ENCODE measurements at places on chromosomes 5 and 9. TPM values are rescaled to one million over a fixed set of nuclear protein-coding genes. Genes with fewer than 3 reads are reported as not detected.

DNA sequence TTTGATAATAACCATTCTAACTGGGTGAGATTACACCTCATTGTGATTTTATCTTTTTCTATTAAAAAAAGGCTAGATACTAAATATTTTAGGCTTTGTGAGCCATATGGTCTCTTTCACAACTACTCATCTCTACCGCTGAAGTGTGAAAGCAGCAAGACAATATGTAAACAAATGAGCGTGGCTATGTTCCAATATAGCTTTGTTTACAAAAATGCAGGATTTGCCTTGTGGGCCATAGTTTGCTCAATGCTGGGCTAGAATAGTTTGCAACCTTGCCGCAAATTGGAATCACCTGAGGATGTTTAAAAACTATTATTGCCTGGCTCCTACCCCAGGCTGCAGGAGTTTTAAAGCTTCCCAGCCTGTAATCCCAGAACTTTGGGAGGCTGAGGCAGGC is 10.2 kb upstream of the GPR150 start:
- DNase-seq: no peak

GRCh38 chr5:78607864-78608263 is 40.7 kb downstream of the LHFPL2 start:
- no peak for DNase-seq

DNA sequence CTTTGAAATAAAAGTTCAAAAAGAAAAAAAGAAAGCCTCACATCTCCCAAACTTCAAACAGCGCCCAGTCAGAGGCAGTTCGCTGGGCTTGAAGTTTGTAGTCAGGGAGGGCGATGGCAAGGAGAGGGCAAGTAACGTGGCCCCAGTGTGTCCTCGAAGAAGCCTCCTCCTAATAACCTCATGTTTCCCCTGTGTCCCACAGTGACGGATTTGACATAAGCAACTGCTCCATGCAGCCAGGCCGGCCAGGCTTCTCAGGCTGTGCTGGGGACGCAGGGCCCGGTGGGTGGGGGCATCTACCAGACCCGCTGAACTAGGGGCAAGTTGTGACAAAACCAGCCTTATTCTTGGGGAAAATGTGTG is 172.2 kb downstream of the ERCC6L2 start:
- DNase-seq: no peak

DNA sequence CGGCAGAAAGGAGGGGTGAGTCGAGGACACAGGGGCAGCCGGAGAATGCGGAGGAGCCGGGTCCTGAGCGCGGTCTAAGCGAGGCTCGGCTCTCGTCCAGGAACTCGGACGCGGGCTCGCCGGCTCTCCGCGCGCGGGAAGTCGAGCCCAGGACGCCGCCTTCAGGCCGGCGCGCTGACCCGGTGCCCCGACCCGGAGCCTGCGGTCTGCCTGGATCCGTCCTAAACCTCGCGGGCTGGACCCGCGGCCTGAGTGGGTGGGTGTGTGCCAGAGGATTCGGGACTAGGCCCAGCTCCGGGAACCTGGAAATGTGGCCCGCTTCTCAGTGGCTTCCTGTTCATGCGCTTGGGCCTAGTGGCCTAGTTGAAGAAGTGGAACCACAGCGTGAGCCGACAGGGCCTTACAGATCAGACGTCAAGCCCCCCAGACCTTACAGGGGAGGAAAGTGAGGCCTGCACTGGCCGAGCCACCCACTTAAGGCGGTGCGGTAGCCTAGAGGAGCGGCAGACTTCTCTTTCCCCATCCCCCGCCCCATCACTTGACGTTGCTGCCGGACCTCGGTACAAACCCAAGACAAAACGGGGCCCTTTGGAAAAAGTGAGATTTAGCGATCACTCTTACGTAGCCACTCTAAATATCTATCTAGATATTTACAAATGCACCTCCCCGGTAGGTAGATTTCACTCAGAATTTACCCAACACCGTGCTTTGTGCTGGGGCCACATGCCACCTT is 1.2 kb downstream of the CDKN2B-AS1 start:
- no peak for DNase-seq

DNA sequence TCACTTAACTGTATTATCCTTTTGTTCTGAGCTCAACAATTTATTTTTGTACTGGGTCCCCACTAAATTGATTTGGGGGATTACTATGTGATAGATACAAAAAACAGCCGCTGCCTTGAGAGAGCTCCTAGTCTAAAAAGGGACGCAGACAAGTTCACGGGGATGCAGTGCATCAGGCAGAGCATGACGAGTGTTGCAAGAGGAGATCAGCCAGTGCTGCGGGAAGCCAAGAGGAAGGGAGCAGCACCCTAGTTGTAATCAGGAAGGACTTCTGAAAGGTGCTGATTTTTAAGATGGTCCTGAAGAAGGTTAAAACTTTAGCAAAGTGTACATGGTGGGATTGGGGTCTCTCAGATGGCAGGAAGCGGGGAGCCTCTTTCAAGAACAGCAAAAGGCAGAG is 15.8 kb downstream of the GALNT10 start:
- DNase-seq: no peak

- no peak for DNase-seq
These were observed 235.5 kb upstream of the ACTBL2 start for GRCh38 chr5:57718155-57718554.

DNA sequence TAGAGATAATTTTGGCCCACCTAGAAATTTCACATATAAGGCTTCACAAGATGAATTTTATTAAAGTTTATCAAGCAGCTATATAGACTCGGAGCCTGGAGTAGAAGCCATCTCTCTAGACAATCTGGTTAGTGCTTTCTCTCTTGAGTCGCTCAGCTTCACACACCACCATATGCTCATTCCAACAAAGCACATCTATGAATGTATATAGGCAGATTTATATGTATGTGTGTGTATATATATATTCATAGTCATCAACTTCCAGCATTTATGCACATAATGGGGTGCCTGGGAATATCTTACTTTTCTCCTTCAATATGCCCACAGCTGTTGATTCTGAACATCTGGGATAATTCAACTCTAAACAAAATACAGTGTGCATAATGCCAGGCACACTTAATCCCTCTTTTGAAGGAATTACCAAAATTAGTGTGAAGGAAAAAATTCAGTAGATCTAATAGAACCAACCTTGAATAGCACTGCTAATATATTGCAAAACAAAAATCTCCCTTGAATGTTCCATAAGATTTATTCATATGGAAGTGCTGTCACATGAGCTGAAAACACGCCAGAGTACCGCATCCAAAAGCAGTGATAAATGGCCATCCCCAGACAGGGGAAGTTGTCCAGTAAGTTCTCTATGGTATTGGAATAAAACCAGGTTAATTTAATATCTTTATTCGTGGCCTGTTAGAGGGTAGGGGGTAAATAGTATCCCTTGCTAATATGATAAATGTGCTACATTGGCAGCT is 56.0 kb upstream of the MOCS2 start:
- no peak for DNase-seq

GRCh38 chr5:148465381-148466235 is 81.8 kb downstream of the FBXO38 start:
- no peak for DNase-seq

- DNase-seq: no peak
These were observed 164.8 kb downstream of the EFNA5 start for GRCh38 chr5:107505763-107506534.

DNA sequence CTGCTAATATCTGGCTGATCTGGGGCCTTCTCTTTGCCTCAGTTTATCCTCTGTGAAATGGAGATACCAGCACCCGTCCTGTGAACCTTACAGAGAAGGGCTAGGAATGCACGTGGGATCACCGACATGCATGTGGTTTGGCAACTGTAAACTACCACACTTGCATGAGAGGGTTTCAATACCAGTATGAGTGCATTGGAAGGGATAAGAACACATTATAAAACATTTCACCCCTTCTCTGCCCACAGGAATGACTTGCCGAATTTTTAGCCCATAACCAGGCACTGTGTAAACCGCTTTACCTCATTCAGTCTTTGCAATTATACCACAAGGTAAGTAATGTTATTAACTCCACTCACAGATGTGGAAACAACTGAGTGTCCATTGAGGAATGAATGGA is 8.9 kb upstream of the RAB14 start:
- no peak for DNase-seq

GRCh38 chr9:92897323-92897722 is 19.5 kb upstream of the ZNF484 start:
- no peak for DNase-seq

DNA sequence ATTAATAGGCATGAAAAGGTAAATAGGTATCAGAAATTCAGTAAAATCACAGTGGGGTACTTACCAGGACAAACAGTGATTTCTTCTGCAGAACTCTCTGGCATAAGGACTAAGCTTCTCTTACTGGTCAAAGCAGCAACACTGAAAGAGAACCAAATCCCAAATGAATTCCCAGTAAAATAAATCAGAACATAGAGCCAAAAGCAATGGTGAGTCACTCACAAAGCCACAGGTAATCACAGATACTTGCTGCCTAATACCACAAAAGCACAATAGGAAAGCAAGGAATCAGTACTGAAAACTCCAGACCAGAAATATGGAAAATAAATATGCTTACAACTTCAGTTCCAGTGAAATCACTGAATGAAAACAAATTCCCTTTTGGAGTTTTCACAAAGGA is 50.7 kb downstream of the UIMC1 start:
- DNase-seq: no peak

GRCh38 chr5:149622466-149622865 is 41.2 kb downstream of the ARHGEF37 start:
- DNase-seq: no peak

- DNase-seq: no peak
These were observed 119.9 kb upstream of the BOD1 start for GRCh38 chr5:173736374-173736773.

GRCh38 chr5:151405334-151406160 is 41.9 kb upstream of the SLC36A1 start:
- no peak for DNase-seq

DNA sequence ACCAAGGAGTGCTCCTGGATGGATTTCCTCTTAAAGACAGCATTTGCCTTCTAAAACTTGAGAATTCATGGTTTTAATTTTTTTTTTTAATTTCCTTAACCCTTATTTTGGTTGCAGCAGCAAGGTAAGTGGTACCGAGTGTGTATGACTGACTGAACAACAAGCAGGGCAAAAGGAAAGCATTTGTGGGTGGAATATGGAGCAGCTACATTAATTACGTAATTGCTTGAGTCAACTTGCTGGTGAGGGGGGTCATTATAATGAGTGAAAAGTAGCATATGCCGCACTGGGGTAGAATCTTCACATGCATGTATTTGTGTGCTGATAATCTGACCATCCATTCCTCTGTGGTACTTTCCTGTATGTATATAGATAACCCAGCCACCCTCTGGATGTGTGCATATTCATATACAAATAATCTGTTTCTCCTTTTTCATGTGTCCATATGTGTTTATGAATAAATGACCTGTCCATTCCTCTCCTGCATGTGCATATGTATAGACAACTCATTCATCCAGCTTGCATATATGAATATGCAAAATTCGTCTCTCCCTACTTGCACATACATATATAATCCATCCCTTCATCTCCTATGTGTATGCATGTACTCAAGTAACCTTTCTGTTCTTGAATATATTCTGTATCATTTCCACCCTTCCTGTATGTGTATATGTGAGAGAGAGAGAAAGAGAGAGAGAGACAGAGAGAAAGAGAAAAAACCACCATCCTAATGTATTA is 147.5 kb upstream of the RUSC2 start:
- DNase-seq: no peak

DNA sequence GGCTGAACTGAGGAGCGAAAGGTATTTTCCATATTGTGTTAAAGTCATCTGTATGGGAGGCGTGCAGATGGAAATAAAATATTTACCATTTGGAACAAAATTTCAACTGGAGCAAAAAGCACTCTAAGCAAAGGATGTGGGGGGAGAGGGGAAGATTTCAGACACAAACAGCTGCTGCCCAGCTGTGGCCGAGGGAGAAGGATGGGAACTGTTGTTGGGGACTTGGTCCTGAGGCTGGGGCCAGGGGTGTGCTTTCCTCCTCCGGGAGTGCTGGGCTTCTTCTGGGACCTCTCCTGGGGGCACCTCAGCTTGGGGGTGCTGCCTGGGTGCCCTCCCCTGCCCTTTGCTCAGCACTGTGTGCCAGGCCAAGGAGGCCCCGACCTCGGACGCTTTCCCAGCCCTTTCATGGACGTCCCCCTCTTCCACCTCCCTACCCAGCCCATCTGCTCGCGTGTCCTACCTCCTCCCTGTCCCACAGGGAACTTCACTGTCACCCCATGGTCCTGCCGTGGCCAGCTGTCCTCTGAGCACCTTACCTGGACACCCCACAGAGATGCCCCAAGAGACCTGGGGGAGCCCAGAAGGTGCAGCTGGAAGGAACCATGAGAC is 101.9 kb upstream of the COL5A1 start:
- no peak for DNase-seq

DNA sequence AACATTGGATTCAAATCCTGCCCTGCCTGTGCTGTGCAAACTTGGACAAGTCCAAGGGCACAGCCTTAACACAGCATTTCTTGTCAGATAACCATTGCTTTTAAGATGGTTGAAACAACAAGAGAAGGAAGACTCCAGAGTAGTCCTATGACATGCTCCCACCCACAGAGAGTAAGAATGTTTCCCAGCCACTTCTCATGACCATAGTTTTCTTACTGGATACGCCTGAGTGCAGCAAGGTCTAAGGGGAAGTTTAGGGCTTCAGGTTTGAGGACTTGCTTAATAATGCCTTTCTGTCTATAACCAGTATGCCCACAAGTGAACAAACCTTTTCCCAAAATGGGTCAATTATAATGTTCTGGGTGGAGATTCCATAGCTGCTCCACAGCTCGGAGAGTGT is 126.4 kb downstream of the SLF1 start:
- DNase-seq: no peak

DNA sequence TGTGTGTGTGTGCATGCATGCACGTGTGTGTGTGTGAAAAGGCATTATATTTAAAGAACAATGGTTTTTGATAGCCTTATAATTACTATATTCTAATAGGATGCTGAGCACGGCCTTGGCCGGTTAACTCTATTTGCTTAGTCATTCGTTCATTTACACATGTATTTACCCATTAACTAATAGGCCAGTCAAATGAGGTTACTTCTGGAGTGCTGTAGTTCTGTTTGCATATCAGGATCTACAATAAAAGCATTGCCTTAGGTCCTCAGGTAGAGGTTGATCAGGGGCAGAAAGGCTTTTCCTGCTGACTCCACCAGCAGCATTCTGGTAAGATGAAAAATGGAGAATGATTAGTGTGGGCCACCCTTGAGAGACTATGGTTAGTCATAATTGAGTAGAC is 219.0 kb downstream of the COMMD10 start:
- no peak for DNase-seq

FKTN gene
- 24.8 TPM for polyA plus RNA-seq

MAN1B1 gene
- polyA plus RNA-seq: 43.6 TPM

IL9 gene
- polyA plus RNA-seq: not detected

LCNL1 gene
- polyA plus RNA-seq: 0.03 TPM

CA9 gene
- polyA plus RNA-seq: 0.60 TPM

TLX3 gene
- not detected for polyA plus RNA-seq

FOXD4L4 gene
- polyA plus RNA-seq: not detected

SLC45A2 gene
- polyA plus RNA-seq: 0.47 TPM

CCNO gene
- 5.8 TPM for polyA plus RNA-seq

IFNA2 gene
- not detected for polyA plus RNA-seq

PCDHB7 gene
- polyA plus RNA-seq: 5.3 TPM

DMRTA1 gene
- 2.5 TPM for polyA plus RNA-seq

LCP2 gene
- polyA plus RNA-seq: 2.3 TPM
